Naive thymus-derived CD4-positive, alpha-beta T cell (primary cell): ENCODE measurements at places on chromosomes 5 and 9.

DNA sequence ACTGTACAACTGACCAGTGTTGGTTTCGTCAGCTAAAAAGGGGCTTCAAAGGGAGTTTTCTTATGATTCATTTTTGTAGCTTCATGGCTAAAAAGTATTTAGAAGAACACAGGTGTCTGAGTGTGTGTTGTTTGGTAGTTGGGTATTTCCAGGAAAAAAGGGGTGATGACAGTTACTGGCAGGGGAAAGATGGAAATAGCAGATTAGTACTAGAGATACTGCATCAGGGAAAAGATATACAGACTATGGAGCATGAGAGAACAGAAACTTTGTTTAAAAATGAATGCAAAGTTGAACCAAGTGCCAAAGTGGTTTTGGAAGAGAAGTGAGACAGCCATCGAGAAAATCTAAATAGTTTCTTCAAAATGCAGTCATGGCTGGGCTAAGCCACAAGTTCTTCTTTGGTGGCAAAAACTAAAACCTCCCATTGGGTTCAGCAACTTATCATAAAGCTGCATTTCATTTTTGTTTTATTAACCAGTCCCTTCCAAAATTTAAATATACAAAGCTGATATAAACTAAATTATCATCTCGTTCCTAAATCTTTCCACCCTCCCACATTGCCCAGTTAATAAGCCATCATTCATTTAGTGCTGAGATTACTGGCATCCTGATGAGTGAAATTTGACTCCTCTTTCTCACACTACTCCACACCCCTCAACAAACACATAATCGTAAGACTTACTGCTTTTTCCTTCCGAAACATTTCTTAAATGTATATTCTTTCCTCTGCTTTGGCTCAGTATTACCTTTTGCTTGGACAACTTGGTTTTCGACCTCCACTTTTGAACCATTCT is 33.5 kb downstream of the ELL2 start:
- no peak for DNase-seq

DNA sequence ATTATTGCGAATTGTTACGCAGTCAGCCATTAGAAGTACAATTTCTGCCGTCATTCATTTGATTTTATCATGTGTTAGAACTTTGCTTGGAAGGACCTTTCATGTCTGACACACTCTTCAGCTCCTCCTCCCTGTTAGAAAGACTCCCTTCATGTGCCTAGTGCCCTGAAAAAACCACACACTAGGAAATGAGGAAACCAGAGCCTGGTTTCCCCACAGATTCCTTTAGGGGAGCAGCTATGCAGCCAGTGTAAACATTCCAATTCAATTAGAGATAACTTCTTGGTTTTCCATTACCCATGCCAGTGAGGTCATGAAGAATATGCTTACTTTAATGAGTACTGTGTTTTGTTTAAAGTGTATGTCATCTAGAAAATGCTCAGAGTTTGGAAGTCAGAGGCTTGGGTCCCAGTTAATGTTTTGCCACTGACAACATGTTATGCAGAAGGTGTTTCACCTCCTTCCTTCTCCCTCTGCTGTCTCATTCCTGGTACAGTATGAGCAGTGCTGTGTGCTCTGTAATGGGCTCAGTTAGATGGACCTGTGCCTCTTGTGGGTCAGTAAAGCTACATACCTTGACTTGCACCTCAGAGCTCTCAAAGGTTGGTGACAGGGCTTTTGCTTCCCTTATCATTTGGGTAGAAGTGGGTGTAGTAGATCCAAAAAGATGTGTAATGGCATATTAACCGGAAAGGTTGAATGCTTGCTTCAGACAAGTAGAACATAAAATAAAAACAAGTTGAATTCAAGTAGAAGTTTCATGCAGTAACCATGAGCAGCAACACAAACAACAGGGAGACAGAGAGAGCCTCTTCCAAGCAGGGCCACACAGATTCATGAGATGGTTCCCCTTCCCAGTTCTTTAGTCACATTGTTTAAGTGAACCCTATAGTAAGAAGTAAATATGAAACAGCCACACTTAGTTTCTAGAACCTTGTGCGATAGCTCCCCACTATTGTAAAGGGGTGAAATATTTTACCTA is 52.6 kb upstream of the TNFAIP8 start:
- peak; percentile 66 for DNase-seq

- DNase-seq: peak; percentile 53
These were observed 11.8 kb downstream of the IL6ST start for GRCh38 chr5:55982957-55983381.

- DNase-seq: no peak
These were observed 1.1 kb upstream of the SPIN1 start for GRCh38 chr9:88387036-88387551.

- no peak for DNase-seq
These were observed 3.3 kb downstream of the ANKRD33B start for GRCh38 chr5:10567121-10567591.

GRCh38 chr9:14678776-14679175 is 14.5 kb downstream of the ZDHHC21 start:
- no peak for DNase-seq

DNA sequence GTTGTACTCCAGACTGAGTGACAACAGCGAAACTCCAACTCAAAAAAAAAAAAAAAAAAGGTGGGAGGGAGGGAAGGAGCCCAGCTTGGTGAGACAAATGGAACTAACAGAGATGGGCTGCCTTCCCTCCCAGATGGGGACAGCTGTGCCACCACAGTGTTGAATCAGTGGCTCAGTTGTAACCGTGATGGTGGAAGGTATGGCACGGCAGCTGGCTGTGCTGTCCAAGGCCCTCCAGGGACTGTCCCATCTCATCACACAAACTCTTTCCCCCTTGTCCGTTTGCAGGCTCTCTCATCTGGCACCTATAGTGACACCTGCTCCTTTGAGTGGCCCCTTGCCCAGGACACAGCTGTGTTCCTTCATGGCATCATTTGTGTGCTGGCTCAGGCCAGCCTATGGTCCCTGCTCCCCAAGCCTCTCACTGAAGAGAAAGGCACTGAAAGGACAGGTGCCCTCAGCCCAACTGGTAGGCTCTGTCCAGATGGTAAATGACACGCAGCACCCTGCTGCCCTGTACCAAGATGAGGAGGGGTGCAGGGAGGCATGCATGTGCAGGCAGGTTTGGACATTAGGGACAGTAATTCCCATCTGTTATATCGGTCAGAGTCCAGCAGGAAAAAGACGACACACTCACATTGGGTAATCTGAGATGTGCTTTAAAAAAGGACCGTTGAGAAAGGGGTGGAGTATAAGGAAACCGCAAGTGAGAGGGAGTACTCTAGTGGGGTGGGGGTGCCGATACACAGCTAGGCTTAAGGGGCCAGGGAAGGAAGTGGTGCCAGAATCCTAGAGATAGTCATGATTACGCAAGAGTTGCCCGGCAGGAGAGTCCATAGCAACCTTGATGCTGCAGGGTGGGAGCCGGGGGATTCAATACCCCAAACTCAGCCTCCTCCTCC is 4.3 kb downstream of the SMIM33 start:
- DNase-seq: no peak

DNA sequence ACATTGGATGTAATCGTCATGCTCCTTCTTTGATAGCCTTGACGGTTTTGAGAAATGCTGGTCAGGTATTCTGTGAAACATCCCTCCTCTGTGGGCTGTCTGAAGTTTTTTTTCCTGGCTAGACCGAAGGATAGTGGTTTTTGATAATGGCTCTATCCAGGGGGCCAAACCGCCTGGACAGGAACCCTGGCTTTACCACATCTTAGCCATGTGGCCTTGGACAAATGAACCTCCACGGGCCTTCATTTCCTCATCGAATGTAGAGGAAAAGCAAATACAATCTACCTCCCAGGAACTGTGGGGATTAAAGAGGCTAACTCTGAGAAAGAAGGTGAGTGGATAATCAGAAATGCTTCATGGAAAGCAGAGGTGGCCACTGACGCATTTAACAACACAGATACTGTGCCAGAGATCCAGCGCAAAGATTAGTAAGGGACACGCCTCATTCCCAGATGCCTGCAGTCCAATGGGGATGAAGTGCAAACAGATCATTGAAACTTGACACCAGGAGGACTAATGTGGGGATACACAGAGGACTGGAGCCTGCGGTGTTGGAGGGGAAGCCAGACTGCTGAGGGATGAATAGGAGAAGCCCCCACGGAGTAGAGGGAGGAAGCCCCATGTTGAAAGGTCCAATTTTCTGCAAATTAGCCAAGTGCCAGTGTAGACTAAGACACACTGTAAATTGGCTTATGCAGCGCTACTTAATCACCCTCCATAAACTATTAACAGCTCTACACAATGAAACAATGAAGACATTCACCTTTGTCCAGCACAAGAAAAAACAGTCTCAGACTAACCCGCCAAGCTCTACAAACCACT is 41.6 kb downstream of the MYO10 start:
- DNase-seq: no peak

- DNase-seq: no peak
These were observed 1242.9 kb upstream of the CDH6 start for GRCh38 chr5:29950416-29951145.

- no peak for DNase-seq
These were observed 25.1 kb upstream of the EEIG1 start for GRCh38 chr9:128005923-128006322.

DNA sequence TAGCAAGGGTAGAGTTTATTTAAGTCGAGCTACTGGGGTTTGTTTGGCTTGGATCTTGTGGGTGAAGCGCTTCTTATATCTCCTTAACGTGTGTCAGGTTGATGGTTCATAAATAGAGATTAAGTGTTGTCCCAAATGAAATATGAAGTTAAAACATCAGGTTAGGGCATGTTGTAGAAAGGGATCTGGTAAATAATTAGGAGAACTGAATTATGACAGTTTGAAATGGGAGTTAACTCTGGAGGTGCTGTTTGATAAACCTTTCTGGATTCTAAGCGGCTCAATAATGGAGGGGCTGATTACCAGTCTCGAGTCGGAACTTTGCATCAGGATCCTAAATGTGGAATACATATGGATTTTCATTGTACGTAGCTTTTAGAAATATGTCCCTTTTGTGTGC is 717.0 kb upstream of the WWC1 start:
- no peak for DNase-seq

DNA sequence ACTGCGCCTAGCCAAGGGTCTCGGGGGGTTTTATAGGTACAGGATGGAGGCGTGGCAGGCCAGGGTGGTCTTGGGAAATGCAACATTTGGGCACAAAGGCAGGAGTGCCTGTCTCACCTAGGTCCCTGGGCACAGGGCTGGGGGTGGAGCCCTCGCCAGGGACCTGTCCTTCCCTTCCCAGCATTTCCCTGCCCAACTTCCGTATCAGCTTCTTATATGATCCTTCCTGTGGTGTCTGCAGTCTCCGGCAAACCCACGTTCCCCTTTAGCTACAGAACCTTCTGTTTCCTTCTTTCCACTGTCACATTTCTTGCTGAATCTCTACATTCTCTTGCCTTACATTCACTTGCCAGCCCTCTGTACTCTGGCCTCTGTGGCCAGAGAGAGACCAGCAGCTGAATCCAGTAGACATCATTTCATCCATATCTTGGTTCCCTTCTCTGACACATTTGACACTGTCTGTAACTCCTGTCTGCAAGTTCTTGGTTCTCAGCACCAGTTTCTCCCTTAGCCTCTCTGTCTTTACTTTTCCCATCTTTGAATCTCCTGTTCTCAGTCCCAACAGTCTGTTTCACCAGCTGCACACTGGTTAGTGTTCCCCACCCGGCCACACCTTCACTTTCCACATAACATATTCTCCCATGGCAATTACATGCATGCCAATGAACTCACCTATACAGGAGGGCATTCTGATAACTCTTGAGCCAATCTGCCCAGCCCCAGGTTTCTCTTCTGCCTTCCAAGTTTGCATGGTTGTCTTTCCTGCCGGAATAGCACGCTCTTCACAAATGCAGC is 134.7 kb upstream of the ZNF608 start:
- DNase-seq: no peak

- no peak for DNase-seq
These were observed 295.5 kb upstream of the SMC2 start for GRCh38 chr9:103798620-103799019.

GRCh38 chr5:58191443-58191842 is 268.4 kb downstream of the PLK2 start:
- DNase-seq: no peak

- no peak for DNase-seq
These were observed 417.5 kb upstream of the MEF2C start for GRCh38 chr5:89300426-89300970.

GRCh38 chr5:62600560-62601252 is 22.1 kb downstream of the LRRC70 start:
- DNase-seq: no peak

GRCh38 chr9:36470643-36471290 is 70.7 kb upstream of the RNF38 start:
- peak; percentile 41 for DNase-seq

DNA sequence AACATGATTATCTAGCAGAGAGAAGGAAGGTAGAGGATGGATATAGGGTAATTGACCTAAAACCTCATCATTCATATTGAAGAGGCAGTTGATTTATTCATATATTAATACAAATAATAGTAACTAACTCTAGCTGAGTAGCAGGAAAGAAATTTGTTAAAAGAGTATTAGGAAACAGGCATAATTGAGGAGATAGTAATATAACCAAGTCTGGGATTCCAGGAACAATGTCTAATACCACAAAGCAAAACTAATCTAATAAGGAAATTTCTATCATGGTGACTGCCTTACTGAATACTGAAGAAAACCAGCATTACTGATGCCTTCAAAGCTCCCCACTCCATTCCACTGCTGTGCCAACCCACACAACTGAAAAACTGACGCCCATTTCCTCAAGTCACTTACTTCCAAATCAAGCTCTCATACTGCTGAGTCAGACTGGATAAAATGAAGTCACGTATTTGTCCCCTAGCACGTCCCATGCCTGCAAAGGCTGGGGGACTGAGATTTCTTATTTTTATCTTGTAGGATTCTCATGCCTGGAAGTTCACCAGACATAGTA is 153.9 kb downstream of the SMC2 start:
- no peak for DNase-seq

DNA sequence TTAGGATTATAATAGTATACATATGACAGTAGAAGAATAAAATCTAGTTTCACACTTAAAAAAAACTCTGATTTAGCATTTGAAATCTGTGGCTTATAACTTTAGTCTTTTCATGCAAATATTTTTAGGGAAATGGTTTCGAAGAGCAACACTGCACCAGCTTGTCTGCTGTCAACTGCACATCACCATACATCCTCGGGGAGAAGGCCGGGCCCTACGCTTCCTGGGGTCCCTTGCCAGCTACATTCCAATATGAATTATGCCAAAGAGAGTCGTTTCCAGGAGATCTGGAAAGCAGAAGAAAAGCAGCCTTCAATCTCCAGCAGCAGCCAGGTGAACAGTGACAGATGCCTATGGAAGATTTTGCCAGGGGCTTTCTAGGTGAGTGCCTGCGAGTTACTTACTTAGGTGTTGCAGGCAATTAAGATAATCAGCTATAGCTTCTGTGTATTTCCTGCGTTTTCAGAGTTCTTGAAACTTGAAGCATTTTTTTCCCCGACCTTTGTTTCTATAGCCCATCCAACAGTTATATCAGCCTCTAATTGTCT is 166.8 kb downstream of the TRPM3 start:
- DNase-seq: no peak

GRCh38 chr9:3879315-3879714 is 353.5 kb upstream of the RFX3 start:
- no peak for DNase-seq
